ENCODE measurements at places on chromosomes 2 and 18.
A peak's percentile ranks its signal among the peaks of the same experiment; 100 is the strongest.

DNA sequence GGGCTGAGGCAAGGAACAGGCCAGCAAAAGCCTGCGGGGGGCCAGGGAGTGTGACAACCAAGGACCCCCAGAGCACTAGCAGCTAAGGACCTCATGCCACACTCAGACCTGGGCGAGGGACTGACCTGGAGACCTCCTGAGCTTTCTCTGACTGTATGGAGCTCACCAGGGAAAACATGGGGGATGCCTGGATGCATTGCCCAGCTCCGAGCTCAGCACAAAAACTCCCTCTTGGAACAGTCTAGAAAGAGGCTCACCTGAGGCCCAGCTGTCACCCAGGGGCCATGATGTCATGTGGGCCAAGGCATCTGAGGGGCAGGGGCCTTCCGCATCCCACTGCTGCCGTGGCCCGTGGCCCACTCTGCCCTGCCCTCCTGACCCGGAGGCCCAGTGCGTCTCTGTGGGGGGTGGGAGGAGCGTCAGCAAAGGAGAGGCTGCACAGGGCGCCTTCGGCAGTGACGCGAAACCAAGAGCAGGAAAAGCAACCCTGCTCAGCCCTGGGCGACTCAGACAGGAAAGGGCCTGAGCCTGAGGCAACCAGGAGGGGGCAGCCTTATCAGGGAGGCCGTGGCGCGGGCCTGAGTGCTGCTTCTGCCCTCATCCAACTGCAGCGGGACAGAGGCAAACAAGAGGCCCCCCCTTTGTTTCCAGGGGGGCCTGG lies 57.3 kb upstream of the ALPP start:
- DNase-seq: no peak

DNA sequence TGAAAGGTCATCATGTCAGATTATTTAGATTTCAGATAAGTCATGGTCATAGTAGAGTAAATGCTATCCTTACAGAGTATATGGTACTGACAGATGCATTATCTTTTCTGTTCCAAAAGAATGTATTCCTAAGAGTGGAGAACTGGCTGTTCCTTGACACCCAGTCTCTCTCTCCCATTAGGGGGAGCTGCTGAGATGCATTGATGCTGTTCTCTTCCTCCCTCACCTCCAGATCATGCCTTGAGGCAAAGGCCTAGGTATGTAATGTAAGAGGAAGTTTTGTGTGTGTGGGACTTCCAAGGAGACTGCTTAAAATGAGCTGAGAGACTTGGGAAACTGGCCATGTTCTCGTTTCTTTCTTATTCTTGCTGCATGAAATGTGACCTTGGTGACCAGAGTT lies 979.5 kb upstream of the CELF4 start:
- no peak for DNase-seq

DNA sequence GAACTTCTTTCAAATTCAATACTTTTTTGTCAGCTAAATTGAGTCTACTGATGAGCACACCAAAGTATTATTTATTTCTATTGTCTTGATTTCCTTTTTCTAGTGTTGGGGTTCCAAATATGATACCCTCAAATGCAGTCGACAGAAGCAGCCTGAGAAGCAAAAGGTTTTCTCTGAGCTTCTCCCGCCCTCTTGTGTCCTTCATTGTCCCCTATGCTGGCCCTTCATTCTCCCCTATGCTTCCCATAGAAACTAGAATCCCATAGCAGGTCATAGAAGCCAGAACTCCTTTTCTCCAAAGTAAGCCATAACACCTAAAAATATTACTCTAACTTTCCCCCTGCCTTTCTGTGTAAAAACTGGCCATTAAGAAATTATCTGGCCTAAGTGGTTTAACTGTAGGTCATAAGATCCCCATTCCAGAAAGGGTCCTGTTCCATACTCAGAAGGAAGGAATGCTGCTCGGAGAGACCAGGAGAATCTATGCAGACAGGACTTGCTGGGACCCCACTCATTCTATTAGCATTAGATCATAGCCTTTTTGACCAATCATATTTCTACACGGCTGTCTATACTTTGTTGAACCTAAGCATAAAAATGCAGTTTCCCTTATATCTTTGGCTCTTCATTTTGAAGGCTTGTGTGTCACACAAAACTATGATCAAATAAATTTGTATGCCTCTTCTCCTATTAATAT lies 764.6 kb upstream of the PKDCC start:
- DNase-seq: no peak

DNA sequence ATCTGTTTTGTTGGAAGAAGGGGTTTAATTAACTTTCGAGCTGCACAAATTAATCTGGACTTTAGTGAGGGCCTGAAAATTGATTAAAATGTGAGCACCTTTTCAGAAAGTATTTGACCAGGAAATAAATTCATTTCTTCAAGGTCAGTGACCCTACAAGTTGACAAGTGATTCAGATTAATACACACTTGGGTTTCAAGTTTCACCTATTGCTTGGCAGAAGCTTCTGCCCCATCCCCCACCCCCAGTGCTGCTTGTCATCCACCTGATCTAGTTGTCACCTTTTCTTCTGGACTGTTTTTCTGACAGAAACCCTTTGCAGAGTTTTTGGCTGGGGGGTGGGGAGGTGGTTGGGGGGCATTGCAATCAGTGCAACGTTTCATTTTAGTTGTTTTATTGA lies 46.2 kb downstream of the RPRM start:
- DNase-seq: no peak

GRCh38 chr2:58664523-58665151 lies 423.5 kb upstream of the FANCL start:
- no peak for DNase-seq

- DNase-seq: no peak
Observed at GRCh38 chr2:127511090-127511695, 15.1 kb downstream of the IWS1 start.

- no peak for DNase-seq
Observed at GRCh38 chr18:10482985-10483949, 28.8 kb downstream of the APCDD1 start.

DNA sequence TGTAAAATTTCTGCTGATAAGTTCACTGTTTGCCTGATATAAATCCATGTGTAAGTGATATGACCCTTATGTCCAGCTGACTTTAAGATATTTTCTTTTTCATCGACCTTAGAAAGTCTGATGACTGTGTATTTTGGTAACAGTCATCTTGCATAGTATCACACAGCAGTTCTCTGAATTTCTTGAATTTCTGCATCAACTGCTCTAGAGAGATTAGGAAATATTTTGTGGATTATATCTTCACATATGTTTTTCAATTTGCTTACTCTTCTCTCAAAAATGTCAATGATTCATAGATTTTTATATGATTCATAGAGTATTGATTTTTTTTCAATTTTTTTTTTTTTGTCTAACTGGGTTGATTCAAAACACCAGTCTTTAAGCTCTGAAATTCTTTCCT lies 945.3 kb downstream of the TRIB2 start:
- DNase-seq: no peak

- DNase-seq: peak; percentile 44
Observed at GRCh38 chr18:21997207-21998143, 171.9 kb upstream of the GATA6 start.

DNA sequence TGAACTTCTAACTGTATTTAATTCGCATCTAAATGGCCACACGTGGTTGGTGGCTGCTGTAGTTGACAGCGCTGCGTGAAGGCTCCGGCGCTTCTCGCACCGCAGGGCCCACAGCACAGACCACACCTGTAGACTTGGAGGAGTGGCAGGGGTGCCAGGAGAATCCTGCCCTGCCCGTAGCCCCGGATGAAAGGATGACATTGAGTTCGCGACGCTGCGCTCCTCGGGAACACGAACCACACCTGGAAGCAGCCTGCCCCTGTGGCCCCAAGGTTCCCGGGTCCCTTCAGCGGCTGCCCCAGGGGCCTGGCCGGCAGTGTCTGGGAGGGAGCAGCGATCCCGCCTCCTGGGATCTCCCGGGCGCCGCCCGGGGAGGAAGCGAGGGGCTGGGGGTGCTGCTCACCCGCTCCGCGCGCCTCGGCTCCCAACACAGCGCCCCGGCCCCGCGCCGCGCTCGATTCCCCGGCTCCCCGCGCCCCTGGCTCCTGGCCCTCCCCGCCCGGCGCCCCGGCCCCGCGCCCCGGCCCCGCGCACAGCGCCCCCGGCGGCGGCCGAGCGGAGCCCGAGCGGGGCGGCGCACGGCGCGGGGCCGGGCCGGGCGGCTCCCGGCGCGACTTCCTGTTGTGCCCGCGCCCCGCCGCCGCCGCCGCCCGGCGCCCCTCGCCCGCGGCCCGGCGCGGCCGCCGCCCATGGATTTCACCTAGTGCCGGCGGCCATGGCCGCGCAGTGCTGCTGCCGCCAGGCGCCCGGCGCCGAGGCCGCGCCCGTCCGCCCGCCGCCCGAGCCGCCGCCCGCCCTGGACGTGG lies at the start of gene RNPEPL1:
Gene RNPEPL1 (plus strand): TSS at position 613 of the 806 bp plus-strand sequence. CDS start 103 bp downstream, at position 716.
- DNase-seq: peak; percentile 44

GRCh38 chr2:119433636-119434327 lies 2.1 kb downstream of the TMEM37 start:
- no peak for DNase-seq

Data from NCI-H460 (cell line).